ENCODE measurements at places on chromosomes 1 and 21.

DNA sequence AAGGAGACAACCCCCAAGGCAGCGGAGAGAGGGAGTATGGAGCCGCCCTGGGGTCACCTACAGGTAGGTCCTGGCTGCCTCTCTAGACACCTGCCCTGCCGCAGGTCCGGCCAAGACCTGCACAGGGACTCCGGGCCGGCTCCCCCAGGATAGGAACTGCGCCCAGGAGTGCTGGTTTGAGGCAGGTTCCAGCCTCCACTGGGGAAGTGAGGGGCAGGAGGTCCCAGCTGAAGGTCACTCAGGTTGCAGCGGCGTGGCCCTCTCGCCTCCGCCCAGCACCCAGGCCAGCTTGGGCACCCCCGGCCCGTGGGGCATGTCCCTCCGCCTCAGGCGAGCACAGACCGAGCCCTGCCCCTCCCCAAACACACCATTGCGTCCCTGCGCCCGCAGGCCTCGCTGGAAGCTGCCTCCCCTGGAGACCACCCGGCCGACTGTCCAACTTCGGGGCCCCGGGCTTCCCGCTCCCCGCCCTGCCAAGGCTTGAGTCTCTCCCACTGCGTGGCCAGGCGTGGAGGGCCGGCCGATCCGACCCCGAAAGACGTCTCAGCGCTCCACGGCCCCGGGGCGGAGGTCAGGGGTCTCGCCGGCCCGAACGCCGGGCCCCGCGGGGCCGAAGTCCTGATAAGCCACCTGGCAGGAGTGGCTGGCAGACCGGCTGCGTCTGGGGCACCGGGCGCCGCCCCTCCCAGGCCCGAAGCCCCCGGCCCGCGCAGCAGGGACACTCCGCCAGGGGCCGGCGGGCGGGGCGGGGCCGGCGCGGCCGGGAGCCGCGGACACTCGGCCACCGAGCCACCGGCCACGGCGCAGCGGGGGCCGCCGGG is 1.4 kb upstream of the SKI start:
- no peak for DNase-seq

- DNase-seq, result no peak
Measured at GRCh38 chr1:5751833-5752745, 240.1 kb downstream of the NPHP4 start.

- DNase-seq, result no peak
Measured at GRCh38 chr1:3611170-3612019, at the start of gene MEGF6. MEGF6 (minus strand) TSS chr1:3611508; CDS start chr1:3611268, 240 bp downstream.

DNA sequence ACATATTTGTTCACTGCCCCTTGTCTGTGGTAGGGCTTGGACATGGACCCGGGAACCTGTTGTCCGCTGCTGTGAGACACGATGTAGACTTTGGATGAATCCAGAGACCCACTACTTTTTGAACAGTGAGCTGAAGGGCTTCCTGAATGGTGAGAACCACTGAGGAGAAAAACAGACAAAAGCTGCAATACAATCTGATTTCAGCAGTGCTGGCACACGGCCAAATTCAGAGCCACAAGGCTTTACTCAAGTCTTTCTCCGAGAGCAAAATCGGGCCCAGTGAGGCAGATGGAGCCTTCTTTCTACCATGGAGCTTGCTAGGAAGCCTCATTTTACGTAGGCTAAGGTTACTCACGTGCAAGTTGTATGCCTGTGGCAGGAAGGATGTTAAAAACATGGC is 197.6 kb downstream of the SIPA1L2 start:
- DNase-seq, result no peak

DNA sequence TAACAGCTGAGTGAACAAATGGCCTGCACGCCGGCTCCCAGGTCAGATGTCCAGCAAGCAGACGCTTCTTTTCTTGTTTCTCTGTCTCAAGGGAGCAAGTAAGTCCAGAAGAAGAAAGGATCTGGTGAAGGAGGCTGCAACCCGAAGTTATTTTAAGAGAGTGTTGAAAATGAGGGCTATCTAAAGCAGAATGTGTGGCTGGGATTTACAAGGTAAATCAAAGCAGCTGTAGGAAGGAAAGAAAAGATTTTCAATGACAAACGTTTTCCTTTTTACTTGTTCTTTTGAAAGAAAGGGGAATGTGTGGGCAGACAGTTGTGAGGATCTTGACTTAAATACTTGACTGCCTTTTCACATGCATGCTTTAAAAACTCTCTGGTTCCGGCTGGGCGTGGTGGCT is 311.5 kb downstream of the KIF26B start:
- DNase-seq, result no peak

DNA sequence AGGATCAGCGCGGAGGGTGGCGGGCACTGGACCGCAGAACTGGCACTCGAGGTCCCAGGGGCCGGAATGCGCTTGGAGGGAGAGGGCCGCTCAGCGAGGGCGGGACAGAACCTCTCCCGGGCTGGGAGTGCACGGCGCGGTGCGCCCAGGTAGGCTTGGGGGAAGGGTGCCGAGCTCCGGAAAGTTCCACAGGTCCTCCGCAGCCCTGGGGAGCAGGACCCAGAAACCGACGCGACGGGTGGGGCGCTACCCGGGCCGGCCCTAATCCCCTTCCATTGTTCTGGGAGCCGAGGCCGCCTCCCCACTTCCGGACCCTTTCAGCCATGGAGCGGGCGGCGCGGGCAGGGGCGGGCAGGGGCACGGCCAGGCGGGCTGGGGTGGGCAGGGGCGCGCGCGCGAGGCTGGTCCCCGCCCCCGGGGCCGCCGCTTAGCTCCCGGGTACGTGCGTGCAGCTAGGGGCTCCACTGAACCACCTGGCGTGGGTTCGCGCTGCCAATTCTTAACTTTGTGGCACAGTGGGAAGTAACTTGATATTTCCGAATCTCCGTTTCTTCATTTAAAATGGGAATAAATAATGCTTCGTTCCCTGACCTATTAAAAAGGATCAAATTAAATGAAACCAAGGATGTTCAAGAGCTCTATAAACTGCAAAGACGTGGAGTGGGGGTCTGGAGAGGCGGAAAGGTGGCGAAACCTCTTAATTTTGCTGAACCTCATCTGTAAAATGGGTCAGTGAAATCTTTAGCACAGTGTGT is 20.7 kb downstream of the LGR6 start:
- DNase-seq, result no peak

- no peak for DNase-seq
Measured at GRCh38 chr21:40331172-40331571, 463.9 kb downstream of the PCP4 start.

DNA sequence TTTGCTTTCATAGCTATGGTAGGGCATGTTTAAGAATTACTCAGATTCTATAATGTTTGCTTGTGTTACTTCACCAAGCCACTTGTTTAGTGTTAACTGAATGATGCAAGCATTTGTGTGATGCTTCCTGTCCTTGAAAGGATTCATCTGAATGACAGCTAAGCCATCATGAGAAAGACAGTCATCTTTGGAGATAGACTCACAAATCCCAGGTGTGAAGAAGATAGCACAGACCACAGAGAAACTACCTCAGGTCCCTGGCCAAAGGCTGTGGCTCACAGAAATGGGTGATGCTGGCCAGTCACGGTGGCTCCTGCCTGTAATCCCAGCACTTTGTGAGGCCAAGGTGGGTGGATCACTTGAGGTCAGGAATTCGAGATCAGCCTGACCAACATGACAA is 321.4 kb downstream of the DPYD start:
- no peak for DNase-seq

DNA sequence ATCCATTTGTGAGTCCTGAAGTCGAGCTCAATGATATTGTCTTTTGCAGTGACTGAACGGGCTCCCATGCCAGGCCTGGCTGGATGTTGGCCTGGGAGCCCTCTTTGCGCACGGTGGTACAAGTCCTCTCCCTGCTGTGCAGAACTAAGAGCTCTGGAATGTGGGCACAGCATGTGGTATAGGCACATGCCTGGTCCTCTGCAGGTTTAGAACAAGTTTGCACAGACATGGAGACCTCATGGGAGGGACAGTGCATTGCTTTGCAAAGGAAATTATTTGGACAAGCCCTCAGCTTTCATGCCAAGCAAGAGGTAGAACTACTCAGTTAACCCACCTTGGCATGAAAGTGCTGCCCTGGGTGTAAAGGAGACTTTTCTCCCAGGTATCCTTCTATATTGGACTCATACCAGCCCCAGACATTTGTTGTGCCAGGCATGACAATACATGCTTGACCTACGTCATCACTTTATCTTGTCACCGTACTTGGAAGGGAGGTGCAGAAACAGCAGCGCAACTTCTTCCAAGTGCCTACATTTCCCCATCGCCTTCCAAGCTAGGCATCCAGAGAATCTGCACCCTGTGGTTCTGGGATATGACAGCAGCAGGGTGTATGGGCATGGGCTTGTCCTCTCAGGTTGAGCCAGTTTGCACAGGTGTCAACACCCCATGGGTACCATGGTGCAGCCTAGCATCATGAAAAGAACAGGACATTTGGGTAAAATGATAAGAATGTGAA is 37.6 kb upstream of the MRPS6 start:
- DNase-seq, result no peak

GRCh38 chr1:151802372-151802771 is 2.8 kb downstream of the LINGO4 start:
- no peak for DNase-seq

DNA sequence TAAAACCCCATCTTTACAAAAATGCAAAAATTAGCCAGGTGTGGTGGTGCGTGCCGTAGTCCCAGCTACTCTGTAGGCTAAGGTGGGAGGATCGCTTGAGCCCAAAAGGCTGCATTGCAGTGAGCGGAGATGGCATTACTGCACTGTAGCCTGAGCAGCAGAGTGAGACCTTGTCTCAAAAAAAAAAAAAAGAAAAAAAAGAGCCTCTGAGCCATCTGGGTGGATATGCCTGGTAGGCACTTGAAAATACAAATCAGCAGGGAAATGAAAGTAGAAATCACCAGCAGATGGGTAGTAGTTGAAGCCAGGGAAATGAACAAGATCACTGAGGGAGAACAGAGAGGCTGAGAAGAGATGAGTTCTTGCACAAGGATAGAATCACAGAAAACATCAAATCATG is 131.0 kb upstream of the HMCN1 start:
- no peak for DNase-seq

DNA sequence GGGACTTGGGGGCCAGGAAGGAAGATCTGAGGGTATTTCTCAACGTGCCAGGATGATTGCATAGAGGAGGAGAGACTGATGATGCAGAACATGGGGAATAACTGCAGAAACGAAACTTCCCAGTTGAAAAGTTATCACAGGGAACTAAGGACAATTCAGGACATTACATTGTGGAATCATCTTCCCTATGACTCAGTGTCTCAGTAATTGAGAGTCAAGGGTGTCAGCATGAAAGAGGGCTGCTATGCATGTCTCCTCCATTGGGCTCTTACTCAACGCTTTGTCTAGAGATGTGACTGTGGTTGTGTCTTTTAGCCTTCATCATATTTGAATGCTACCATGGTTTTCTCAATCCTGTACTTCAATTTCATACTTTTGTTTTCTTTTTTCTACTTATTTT is 48.9 kb upstream of the PTGFR start:
- peak; percentile 30 for DNase-seq

- peak; percentile 90 for DNase-seq
Measured at GRCh38 chr1:40782371-40782956, 1.1 kb upstream of the KCNQ4 start.

GRCh38 chr1:100708476-100709062 is 11.0 kb upstream of the VCAM1 start:
- DNase-seq, result no peak

DNA sequence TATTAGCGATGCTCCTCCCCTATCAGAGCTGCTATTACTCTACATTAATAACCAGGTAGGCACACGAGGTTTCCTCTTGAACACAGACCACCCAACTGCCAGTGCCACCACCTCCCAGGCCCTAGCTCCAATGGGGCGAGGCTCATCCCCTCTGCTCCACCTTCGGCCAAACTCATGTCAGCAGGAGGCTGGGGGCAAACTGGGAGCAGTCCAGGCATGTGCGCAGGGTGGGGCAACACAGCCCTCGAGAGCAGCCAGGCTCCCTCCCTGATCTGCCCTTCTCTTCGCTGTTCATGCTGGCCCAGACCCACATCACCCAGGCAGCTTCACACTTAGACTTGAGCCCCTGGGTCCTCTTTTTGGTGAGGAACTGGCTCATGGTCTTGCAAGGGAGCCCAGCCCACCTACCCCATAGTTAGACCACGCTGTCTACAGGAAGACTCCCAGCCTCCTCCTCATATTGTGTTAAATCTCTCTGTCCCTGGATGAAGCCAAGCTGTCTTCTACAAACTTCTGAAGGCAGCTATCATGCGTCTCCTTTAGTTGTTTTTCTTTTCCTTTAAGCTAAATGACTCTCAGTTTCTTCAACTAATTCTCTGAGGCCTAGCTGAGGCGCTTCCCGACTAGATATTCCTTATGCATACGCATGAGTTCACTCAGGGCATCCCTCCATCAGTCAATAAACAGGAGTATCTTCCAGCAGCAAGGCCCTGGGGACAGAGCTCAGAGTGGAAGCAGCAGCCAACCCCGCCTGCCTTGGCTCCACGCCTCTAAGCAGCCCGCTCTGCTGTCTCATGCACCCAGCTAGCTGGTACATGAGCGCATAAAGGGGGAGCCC is 12.0 kb downstream of the TMEM9 start:
- DNase-seq, result no peak

DNA sequence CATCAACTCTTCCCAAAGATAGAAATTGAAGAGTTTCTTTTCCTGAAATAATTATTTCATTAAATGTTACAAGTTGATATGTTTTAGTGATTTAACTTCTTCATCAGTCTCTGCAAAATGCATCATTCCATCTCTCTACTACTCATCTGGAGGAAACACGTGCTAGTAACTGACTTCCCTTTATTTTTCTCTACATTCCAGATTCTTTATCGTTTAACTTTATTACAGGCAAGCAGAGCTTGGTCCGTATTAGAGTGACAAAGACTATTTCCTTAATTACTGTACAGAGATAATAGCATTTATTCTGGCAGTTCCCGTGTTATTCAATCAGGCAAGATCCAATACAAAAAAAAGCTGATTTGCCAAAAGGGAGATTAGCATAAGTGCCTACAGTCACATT is 88.6 kb downstream of the TM2D1 start:
- no peak for DNase-seq

DNA sequence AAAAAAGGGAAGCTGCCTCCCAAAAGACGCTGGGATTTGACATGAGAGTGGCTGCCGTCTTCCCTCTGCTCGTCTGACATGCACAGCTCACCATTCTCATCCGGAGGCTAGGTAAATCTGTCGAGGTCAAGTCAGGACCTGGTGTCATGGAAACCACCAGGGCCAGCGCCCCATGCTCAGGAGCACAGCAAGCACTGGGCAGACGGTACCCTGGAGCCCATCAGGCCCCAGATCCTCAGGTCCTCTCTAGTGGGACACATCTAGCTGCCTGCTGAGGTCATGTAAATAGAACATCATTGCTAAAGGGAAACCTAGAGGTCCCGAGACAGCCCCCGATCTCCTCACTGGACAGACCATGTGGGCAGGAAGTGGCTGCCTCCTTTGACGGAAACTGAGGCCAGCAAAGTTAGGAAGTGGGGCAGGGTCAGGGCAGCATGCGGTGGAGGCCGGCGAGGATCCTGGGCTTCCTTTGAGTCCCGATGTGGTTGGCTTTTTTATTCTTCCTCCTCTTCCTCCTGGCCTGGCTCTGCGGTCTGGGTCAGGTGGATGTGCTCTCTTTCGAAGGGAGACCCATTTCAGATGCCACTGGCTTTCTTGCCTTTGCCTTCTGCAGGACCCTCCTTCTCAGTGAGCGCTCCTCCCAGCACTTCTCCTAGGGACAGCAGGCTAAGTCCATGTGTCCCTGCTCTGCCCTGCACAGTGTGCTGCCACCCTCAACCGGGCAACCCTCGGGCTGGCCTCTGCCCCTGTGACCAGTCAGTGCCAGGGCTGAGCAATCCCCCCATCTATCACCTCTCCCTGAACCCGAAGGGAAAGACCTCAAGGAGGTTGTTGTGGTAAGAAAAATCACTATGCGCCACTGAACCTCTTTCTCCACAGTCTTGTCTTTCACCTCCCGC is 5.9 kb downstream of the AGT start:
- DNase-seq, result no peak

- no peak for DNase-seq
Measured at GRCh38 chr1:203554071-203554470, 60.1 kb downstream of the OPTC start.
